GM06990 (cell line): ENCODE measurements at places on chromosomes 1 and 21.

DNA sequence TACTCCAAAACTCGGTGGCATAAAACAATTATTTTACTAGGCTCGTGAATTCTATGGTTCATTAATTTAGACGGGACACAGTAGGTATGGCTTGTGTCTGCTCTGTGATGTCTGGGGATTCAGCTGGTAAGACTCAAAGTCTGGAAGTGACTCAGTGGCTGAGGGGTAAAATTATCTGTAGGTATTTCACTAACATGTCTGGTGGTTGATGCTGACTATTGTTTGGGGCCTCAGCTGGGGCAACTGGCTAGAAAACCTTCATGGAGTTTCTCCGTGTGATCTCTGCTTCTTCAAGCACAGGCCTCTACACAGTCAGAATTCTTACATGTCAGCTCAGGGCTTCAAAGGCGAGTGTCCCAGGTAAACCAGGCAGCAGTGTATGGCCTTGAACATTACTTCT is 41.2 kb upstream of the KLF17 start:
- no peak for DNase-seq

- DNase-seq = no peak
Observed at GRCh38 chr1:27545271-27545670, 55.3 kb upstream of the WASF2 start.

DNA sequence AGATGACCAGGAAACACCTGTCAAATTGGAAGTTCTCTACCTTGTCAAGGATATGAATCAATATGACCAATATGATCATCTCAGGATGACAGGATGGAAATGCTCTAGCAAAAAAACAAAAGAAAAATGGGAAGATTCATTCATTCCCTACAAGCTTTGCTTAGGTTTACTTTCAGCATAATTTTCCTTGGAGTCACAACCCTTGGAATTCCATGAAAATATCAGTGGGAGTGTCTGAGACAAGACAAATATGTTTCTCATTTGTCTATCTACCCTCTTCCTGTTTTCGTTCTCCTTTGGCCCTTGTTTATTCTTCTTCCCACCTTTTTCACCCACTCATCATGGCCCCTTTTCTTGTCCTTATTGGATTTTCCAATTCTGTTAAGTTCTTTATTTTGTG is 50.6 kb downstream of the COLGALT2 start:
- DNase-seq = no peak

DNA sequence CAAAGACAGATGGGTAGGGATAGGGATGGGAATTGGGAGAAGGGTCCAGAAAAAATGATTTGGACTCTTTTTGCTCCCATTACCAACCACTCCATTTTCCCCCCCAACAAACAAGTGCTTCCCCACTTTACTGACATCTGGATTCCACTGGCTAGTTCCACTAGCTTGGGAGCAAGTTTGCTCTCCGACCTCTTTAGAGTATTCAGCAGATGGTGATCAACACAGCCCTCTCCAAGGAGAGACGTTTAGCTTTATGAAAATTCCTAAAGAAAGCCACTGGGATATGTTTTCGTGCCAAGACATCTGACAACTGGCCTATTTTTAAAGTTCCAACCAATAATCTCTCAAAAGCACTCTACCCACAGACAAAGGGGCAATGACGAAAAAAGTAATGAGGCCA is 50.3 kb downstream of the ITPKB start:
- no peak for DNase-seq

GRCh38 chr1:238690415-238690814 is 696.0 kb upstream of the CHRM3 start:
- no peak for DNase-seq

- no peak for DNase-seq
Observed at GRCh38 chr1:217021400-217021799, 298.2 kb upstream of the ESRRG start.

DNA sequence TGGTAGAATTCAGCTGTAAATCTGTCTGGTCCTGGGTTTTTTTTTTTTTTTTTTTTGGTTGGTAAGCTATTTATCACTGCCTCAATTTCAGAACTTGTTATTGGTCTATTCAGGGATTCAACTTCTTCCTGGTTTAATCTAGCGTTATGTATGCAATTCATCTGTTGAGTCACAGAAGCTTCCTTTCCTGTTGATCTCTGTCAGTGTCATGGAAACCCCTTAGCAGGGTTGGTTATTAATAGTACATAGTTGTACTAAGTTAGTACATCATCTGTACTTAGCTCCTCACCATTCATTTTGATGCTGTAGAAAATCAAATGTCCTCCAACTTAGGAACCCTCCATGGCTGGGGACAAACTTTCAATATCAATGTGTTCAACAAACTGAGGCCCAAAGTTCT is 51.0 kb upstream of the BARHL2 start:
- no peak for DNase-seq

DNA sequence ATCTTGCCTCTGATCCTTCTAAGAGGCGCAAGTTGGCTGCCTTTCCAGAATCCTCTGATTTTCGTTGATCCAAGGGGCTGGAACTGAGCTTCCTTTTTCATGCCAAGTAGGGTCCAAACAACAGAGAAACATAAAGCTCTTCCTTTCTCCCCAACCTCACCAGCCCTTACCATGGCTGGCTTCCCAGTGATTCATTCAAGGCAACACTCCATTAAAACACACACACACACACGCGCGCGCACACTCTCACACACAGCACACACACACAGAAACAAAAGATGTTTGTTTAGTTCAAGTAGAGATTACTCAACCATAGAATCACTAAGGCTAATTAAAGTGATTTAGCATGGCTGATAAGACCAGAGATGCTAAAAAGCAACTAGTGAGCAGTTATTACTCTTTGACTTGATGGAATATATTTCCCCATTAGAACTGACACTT is 13.0 kb upstream of the GUCA2A start:
- no peak for DNase-seq

GRCh38 chr21:22019766-22020165 is 1021.6 kb downstream of the NCAM2 start:
- DNase-seq = no peak

GRCh38 chr1:155322571-155322952 is 1.9 kb downstream of the RUSC1 start:
- DNase-seq = no peak

DNA sequence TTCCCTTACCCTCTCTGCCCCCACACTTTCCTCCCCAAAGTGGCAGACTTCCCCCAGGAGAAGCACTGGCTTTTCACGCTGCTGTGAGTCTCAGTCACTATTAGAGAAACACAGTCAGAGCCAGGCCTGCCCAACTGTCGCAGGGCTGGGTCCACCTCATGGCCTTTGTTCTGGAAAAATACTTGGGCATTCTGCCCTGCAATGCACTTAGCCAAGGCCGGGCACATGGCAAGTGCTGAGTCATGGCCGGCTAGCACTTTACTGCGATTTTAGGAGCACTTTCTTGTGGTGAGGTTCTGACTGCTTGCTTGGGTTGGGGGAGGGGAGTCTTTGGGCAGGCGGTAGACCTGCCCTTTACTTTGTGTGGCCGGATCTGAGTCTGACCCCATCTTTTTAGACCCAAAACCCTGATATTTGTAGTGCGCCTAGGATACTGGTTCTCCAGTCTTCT is 7.7 kb downstream of the EPHX1 start:
- no peak for DNase-seq

- peak; percentile 70 for DNase-seq
Observed at GRCh38 chr21:42248783-42249597, 30.1 kb downstream of the ABCG1 start.

GRCh38 chr1:229318056-229318455 is 24.8 kb downstream of the CCSAP start:
- no peak for DNase-seq

DNA sequence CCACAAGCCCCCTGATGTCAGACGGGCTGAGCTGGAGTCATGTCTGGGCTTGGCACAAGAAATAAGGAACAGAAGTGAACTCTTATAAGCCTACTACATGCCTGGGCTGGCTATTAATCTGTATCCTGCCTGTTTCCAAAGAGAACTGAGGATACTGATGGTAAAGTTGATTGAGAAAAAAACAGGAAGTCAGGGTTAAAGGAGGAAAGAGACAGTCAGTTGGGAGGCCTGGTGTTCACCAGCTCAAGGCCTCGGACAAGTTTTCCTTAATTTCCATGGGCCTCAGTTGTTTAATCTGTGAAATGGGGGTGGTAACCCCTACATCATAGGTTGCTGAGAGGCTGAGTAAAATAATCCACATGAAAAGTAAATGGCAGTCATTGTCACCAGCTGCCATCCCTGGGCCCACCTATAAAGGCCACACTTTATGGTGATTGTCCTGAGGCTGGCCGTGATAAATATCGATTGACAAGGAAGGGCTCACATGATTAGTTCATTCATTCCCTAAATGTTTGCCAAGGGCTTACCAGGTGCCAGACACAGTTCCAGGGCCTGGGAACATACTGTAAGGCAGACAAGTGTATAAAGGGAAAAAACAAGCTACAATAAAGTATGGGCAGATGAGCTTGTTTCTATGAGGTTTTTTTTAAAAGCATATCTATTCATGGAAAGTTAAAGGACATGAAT is 2.8 kb downstream of the ALDH4A1 start:
- DNase-seq = no peak

DNA sequence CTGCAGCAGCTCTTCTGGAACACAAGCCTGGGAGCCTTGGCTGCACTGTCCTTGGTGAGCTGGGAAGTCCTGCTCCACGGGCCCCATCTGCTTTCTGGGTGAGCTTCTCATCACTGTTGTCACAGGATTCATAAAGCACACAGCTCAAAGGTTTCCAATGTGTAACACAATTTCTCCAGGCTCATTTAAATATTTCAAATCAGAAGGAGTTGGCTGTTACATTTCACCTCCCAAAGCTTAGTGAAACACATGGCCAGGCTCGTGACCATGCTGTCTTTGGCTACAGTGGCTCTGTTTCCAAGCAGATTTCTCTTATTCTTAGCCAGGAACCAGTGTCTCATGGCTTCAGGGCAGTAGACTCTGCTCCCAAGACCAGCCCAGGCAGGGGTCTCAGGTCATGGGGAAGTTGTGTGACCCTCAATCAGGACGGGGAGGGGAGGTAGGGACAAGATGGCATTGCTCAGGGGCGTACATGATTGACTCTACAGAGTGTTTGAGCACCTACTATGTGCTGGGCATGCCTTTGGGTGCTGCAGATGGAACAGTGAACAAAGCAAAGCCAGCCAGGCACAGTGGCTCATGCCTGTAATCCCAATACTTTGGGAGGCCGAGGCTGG is 353.0 kb downstream of the NPHP4 start:
- DNase-seq = no peak

DNA sequence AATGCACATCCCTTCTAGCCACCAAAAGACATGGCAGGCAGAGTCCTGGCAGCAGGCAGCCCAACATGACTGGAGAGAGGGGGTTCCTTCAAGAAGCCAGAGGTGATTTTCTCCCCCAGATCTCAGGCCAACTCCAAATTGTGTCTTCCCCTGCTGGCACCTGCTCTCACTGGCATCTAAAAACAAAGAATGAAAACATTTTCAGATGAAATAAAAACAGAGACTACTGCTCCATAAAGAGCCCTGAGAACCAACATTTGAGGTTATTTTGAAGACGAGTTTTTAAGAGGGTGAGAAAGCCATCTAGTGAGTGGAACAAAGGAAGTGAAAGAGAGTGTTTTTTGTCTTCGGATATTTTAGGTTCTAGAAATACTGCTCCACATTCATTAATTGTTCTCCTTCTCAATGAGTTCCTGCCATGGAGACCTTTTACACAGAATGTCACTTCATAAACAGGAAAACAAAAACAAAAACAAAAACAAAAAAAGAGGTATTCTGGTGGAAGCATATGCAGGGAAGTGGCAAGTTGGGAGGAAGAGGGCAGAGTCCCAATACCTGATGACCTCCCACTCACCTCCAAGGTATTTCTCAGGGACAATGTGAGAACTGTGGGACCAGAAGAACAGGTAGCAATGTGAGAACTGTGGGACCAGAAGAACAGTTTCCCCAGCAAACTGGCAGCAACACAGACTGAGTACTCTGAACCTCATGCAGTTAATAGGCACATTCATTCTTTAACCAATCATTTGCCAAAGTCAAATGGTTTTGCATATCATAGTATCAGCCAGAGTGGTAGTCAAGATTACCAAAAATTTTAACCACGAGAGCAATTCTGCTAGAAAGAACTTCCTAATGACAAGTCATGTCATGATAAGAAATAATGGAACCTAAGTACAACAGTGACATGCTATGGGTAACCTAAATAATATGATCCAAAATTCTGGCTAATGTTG is 50.0 kb downstream of the KIAA0319L start:
- DNase-seq = peak; percentile 20

GRCh38 chr21:28375708-28376385 is 616.8 kb downstream of the LTN1 start:
- no peak for DNase-seq

- no peak for DNase-seq
Observed at GRCh38 chr21:41678924-41679318, 87.9 kb downstream of the RIPK4 start.

DNA sequence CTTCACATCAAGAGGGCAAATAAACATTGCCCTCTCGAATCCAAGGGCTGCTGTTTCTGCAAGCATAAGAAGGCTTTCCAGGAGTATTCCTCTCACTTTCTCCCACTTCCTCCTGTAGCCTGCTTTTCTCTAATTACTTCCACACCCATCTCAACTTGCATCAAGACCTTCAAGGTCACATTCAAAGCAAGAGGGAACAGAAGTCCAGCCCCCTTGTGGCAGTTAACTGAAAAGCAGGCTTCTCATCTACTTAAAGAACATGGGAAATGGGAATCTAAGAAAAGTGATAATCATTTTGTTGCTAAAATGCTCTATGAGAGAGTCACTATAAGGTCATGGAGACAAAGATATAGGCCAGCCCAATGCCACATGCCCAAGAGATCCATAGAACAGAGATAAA is 874.4 kb downstream of the KCNT2 start:
- DNase-seq = no peak

DNA sequence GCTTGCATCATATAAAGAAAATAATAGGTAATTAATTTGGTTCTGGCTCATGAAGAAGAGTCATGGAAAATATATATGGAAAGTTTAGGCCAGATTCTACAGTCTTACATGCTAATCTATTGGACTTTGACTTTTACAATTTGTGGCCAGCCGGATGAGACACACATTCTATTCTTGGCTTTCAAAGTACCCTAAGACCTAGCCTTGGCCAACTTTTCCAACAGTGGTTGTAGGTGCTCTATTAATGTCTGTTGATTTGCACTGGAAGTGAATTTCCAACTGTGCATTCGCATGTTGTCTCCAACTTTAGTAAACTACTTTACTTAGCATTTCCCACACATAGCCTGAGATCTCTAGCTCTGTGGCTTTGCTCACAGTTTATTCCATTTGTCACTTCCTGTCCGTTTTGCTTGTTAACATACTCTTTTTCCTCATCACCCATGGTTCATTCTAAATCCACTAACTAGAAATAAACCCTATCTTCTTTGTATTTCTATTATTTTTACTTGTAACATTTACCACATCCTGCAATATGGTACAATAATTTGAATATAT is 644.0 kb downstream of the PTPRC start:
- no peak for DNase-seq
